Activated naive CD8-positive, alpha-beta T cell treated with anti-CD3 and anti-CD28 coated beads, Interleukin-2, amount 50 U/mL, for 24 hours (primary cell): ENCODE measurements at places on chromosomes 4 and X.

GRCh38 chrX:9267415-9267814, 197.4 kb upstream of the TBL1X start:
- no peak for DNase-seq

GRCh38 chr4:99687120-99687519, 29.5 kb upstream of the C4orf54 start:
- no peak for DNase-seq

DNA sequence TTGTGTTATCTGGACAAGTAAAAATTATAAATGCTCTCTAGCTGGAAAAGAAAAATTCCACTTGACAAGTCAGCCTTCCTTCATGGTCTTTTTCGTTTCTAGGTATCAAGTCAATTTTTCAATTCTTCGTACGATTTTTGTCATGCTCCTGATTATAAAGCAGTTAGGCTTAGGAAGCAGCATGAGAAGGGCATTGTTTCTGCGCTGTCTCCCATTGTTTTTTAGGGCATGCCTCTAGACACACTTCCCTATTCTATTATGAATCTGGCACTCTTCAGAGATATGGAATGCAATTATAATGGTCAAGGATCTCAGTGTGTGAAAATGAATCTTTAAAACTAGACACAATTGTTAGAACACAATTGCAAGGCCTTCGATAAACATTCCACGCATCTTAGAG, 164.1 kb upstream of the FAT1 start:
- no peak for DNase-seq

GRCh38 chr4:173317004-173317403, 17.2 kb downstream of the HMGB2 start:
- DNase-seq = no peak

- peak; percentile 59 for DNase-seq
Observed at GRCh38 chrX:153539171-153539978, 21.9 kb downstream of the ATP2B3 start.
